H7 (cell line): ENCODE measurements at places on chromosomes 7 and 10.

DNA sequence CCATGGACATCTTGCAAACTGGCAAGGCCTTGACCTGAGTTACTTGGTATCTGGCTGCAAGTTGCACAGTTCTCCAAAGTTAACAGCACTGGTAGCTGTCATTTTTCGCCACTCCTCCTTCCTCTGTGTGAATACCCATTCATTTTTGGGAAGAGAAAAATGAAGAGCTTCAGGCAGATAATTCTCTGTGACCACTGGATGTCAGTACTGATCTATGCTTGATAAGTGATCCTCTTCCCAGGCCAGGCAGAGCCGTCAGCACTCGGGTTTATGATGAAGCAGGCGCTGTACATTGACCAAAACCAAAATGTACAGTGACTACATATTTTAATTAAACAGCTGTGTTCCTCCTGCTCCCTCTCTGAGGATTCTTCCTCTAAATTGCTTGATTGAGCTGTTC, 55.9 kb upstream of the PDZD8 start:
- DNase-seq: no peak

DNA sequence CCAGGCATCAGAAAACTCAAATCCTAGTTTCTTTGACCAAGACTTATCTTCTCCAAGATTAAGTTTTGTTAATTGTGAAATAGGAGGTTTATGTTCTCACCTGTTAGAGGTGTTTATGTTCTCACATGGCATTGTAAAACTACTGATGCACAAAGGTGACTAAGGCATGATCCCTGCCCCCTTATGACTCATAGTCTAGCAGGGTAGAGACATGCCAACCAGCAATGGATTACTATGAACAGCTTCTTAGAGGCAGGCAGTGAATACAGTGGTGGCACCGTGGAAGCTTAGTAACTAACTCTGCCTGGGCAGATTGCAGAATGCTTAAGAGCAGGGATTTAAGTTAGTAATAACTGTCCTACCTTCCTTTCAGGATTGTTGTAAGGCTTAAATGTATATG, 400.9 kb downstream of the SORCS3 start:
- no peak for DNase-seq

GRCh38 chr7:151336027-151336708, 5.4 kb upstream of the NUB1 start:
- DNase-seq: no peak

GRCh38 chr7:157011333-157012112, 1.1 kb upstream of the MNX1 start:
- DNase-seq: peak; percentile 78

DNA sequence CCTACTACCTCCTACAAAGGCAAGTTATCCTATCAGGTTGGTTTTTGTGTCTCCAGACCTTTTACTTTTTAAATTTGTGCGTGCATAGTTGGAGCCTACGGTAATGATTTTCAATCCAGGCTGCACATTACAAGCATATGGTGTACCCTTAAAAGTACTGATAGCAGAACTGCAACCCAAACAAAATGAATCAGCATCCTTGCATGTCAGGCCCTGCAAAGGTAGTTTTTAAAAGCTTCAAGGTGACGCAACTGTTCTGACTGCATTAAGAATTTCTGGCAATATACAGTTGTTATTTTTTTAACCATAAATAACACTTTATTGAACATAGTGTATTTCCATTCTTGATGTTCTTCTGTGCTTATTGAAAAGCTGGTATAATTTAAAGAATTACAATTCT, 28.9 kb downstream of the GNAT3 start:
- no peak for DNase-seq

DNA sequence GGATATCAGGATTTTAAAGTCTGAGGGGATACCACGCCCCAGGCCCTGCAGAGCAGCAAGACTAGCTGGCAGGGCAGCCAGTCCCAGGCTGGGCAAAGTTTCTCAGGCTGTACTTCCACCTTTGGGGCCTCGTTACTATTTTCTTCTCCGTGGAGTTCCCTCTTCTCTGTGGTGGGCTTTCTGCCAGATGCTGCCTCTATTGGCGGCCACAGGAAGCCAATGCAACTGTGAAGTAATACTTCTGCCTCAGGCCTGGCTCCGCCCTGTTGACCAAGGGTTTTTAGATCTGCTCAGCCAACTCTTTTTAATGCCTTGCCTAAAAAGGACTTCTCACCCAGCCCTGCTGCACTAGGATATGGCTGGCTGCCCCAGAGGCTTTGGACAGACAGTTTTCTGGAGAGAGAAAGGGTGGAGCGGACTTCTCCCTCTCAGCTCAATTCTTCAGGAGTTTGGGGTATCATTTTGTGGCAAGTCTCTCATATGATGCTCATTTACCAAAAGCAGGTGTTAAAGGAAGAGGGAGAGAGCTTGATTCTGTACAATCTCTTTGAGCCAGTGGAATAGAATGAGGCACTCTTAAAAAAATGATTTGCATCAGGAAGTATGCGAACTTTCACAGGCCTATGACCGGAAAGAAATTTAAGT, 67.4 kb downstream of the HHEX start:
- peak; percentile 66 for DNase-seq

DNA sequence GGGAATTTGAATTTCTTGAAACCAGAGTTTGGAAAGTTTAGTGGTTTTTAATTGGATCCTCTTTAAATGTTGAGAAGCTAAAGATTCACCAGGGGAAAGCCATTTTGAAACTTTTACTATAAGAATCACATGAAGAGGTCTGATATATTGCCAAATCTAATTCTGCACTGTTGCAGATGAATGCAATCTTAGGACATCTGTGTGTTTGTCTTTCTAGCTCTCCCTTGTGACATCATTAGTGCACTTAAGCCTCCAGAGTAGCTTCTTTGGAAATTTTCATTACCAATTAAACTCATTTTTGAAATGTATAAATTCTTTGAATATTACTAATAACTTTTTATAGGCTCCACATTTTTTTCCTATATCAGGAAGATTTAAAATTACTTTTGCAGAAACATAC, 160.2 kb downstream of the BICC1 start:
- DNase-seq: no peak
